Motor neuron (in vitro differentiated cells): ENCODE measurements at places on chromosomes 3 and 15.

- no peak for ATAC-seq
Measured at GRCh38 chr3:47791193-47791855, 9.6 kb upstream of the SMARCC1 start.

- ATAC-seq = peak; percentile 98
Measured at GRCh38 chr3:41418961-41419691, 219.8 kb downstream of the CTNNB1 start.

DNA sequence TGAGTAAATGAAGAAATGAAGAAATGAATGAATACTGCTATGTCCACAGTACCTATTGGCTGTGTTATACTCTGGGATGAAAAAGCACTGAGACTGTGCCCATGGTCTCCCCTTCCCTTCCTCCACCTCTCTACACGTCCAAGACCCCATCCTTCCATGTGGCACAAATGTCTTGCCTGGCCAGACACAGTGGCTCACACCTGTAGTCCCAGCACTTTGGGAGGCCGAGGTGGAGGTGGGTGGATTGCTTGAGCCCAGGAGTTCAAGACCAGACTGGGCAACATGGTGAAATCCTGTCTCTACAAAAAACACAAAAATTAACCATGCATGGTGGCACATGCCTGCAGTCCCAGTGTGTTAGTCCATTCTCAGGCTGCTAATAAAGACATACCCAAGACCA lies 200.1 kb downstream of the FAM43A start:
- no peak for ATAC-seq

DNA sequence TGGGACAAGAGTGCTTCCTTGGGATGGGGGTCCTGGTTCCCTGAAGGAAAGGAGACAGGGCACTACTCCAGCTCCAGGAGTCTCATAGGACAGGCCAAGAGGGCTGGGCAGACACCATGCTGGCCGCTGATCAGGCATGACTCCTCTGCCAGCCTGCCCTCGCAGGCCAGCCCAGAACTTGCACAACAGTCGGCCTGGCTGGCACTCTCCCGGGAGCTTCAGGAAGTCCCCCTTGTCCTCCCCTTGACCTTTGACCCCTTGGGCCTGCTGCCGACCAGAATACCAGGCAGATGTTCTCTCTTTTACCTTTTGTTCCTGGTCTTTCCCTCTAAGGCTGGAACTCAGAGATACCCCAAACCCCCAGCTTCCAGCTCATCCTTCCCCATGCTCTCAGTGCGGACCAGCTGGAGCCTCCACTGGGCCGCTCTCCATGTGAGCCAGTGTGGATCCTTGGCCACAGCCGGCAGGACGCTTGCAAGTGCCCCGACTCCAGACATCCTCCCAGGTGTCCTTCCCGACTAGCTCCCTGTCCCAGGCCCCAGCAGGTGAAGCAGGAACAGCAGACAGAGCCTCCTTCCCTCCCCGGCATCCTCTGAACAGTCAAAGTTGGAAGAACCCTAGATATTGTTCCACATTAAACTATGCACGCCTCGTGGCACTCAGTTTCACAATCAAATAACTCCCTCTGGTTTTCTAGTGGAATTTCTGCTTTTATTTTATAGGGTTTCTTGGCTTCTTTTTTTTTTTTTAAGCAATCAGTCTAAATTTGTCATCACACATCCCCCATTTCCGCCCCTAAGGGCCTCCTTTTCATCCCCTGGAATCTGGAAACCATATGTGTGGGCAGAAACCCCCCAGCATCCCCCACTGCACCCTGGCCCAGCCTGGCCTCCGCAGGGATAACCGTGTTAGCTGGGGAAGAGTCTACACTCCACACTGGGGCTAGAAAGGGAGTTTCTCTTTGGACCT lies 15.7 kb downstream of the VPS18 start:
- ATAC-seq = no peak

- peak; percentile 89 for ATAC-seq
Measured at GRCh38 chr15:66862940-66863335, 160.9 kb downstream of the SMAD6 start.

GRCh38 chr3:138833899-138834595 lies 681 bp downstream of the PIK3CB start:
- ATAC-seq = peak; percentile 63

DNA sequence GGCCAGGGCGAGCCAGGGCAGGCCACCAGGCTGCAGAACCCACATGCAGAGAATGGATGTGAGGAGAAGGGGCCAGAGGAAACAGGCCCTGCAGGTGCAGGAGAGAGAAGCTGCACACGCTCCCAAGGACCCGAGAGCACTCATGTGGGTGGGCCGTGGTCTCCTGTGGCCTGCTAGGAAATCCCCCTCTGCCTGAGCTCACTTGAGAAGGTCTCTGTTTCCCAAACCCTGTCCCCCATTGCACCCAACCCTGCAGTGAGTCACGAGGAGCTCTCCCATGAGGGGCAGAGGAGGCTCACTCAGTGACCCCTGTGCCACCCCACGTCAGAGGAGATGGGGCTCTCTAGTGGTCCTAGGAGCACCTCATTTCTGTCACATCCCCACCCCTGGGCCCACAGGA lies 111.1 kb downstream of the KLF13 start:
- no peak for ATAC-seq

- ATAC-seq = peak; percentile 62
Measured at GRCh38 chr3:193620650-193621049, 27.6 kb downstream of the OPA1 start.

DNA sequence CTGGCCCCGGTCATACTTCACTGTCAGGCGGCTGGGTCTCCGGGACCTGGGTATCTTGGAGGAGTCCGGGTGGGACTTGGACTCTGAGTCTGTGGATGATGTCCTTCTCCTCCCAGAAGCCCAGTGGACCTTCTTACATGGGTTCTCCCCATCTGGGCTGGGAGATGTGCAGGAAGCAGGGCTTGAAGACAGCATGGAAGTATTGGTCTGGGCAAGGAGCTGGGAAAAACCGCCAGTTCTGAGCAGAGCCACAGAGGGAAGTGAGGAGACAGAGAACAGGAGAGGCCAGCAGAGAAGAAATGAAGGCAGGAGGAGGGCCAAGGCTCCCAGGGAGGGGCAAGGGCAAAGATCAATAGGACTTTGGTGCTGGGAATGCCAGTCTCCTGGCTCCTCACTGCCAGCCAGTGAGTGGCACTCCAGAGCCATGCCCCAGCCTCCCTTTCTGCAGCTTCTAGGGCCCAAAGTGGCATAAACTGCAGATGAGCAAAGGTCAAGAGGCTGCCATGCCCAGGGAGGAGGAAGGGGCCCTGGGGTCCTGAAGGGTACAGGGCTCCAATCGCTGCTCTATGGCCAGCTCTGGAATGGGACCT lies at the start of gene PPP1R14D:
Gene PPP1R14D (minus strand): TSS at position 262 of the 590 bp plus-strand sequence. CDS start 67 bp downstream, at position 195.
- ATAC-seq = no peak

DNA sequence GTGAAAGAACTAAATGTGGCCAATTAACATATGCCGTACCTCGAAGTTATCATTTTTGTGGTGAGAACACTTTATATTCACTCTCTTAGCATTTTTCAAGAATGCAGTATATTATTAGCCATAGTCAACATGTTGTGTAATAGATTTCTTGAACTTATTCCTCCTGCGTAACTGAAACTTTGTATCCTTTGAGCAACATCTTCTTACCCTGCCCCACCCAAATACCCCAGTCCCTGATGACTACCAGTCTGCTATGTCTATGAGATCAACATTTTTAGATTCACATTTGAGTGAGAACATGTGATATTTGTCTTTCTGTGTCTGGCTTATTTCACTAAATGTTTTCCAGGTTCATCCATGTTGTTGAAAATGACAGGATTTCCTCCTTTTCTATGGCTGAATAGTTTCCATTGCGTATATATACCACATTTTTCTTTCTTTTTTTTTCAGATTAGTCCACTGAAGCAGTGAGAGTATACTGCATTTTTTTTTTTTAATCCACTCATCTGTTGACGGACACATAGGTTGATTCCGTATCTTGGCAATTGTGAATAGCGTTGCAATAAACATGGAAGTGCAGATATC lies 12.7 kb upstream of the KBTBD8 start:
- ATAC-seq = no peak

DNA sequence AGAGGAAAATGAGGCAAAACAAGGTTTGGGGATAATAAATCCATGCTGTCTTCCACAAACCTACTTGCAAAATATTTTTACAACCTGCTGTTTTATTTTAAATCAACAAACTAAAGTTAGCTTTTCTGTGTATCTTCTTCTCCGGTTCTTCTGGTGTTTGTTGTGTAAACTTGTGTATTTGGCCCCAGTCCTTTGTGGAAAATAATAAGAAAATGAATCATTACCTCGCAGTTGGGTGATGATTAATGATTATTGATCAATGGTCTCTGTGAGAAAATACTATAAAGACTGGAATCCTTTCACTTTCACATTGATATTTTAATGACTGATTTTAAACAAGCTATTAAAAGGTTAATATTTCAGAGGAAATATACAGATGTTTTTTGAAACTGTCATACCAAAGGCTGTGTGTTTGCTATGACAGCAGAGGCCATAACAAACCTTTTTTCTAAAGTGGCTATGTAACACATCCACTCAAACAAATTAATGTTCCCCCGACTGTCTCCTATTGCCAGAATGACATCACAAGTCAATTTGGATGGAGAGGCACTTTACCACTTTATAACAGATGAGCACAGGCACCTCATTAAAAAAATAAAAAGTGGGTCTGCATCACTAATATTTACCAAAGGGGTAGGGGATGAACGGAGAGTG lies 152.5 kb downstream of the MEX3B start:
- ATAC-seq = no peak

GRCh38 chr3:126781889-126782491 lies 78.0 kb downstream of the CHCHD6 start:
- ATAC-seq = peak; percentile 89

- no peak for ATAC-seq
Measured at GRCh38 chr3:183823963-183824362, 1.4 kb downstream of the MAP6D1 start.
